ENCODE measurements at places on chromosomes 4 and X. TPM values are rescaled to one million over a fixed set of nuclear protein-coding genes. Genes with fewer than 3 reads are reported as not detected.

GLRA3 gene
- total RNA-seq = 11.1 TPM

GRCh38 chr4:15893962-15894361 lies 44.6 kb downstream of the FGFBP1 start:
- DNase-seq = no peak

NHS gene
- 12.0 TPM for total RNA-seq

GRCh38 chr4:18850867-18851266 lies 829.3 kb upstream of the LCORL start:
- no peak for DNase-seq

DNA sequence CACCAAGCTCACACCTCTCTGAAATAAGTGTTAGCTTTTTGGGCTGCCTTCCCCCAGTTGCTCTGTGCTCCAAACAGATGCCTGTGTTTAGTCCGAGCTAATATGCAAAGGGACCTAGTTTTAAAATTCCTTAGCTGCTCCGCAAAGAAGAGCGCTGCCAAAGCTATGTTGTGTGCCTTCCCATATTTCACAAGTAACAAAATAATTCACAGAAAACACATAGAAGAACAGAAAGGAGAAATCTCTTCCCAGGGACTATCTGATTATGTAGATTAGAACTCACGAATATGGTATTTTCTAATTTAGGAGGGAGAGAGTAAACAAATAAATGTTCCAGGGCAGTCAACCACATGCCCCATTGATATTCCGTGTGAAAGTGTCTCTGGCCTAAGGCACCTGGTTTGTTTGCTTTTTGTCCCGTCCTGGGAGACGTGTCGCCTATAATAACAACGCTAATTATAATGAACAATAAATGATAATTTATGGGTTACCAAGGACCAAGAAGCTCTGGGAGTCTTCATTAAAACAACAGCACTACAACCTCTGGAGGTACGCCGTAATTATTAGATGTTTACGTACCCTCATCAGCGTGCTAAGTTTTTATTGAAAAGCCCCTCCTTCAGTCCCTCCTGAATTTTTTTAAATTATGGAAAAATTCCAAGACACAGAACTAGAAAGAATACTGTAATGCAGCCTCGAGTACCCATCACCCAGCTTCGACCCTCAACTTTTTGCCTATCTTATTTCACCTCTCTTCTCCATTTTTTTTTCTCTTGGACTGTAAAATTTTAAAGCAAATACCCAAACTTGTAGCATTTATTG lies 1.2 kb upstream of the CCNG2 start:
- DNase-seq = no peak

DNA sequence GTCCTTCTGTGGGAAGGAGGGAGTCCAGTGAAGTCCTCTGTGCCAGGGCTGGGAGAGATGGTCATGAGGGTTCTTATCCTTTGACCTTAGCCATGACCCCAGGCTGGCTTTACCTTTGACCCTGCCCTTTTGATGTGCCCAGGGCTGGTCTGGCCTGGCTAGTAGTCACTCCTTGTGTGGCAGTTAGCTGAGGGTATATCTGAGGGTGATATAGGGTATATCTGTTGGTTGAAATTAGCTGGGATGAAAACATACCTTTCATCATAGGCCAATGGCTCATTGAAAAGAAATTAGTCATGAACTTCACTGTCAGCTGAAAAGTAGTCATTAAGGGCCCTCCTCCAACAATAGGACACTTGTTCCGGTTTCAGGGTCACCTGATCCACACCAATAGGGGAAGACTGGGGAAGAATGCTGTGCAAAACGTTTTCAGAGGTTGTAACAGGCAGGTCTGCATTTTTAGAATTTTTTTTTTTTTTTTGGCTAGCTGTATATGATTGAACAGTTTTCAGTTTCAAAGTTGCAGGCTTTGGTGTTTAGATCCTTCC lies 74.6 kb upstream of the STOX2 start:
- no peak for DNase-seq

GRCh38 chrX:44062840-44063239 lies 89.7 kb upstream of the NDP start:
- no peak for DNase-seq

DNA sequence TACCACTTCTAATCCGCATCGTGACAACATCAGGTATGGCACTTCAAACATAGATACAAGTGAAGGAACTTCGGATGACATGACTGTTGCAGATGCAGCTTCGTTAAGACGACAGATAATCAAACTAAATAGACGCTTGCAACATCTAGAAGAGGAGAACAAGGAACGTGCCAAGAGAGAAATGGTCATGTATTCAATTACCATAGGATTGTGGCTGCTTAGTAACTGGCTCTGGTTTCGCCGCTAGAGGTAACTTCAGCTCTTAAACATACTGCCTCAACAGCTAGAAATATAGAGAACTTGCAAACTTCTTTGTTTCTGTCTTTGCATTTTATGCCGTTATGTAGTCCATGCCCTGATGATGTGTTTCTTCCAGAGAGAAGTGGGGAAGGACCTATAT lies 530.8 kb upstream of the DIPK2B start:
- no peak for DNase-seq

GLOD5 gene
- not detected for total RNA-seq

DNA sequence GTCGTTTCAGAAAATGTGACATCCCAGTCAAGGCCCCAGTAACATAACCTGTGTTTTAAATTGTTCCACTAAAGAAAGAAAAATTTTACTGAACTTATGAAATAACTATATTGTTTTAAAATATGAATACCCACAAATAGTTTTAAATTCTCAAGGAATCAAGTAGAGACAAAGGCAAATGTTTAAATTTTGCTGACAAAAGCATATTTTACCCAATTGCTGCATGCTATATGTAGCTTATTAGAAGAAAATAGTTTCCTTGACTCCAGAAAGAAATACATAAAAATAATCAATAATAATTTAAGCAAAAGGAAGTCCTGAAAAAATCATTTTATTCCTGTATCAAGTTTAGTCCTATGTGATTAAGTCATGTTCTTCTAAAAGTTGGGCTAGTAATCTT lies 481.3 kb upstream of the ADGRL3 start:
- DNase-seq = no peak

HGFAC gene
- 3.2 TPM for total RNA-seq

ARHGAP6 gene
- total RNA-seq = 3.4 TPM

DNA sequence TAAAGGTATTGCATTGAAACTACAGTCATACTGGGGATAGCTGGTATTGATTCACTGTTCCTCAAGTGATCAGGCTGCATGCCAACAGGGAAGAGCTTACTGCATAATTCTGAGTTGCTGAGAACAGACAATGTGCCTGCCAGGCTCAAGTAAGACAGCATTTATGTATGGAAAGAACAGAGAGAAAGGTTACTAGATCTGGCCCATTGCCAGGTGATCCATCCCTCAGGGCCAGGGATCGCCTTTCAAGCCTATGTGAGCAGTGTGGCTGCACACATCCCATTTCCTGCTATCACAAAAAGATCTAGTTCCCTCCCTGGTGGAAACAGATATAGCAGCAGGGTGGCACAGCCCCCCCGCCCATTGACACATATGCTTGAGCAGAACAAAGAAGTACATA lies 254.0 kb downstream of the TMA16 start:
- DNase-seq = no peak

DNA sequence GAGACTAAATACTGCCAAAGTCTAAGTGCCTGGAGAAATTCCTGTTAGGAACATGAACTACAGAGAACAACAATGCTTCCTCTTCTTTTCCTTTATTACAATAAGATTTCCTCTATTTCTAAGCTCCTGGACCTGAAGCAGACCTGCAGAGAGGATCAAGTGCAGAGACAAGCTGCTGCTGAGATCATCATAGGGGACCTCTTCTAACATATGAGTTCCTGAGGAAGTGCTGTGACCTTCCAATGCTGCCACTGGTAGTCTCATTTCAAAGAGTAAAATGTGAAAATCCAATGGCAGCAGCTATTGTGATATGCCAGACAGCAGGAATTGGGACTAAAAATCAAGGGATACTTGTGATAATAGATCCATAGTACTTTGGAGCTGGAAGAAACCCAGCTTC lies 28.0 kb downstream of the CCNG2 start:
- no peak for DNase-seq

DNA sequence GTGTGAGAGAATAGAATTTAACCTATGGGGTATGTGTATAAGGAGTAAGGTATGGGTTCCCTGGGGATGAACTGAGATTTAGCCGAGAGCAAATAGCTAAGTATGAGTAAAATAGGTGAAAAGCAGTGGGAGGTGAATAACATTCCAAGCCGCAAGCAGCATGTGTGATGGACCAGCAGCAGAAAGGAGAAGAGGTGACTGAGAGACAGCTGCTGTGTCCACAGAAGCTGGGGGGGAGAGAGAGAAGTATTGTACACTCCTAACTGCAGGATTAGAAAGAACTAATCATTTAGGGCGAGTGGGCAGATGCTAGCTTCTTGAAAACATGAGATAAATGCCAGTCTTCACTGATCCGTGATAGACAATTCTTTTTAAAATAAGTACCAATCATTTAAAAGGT lies 296.0 kb downstream of the KLHL4 start:
- DNase-seq = no peak

IL15 gene
- total RNA-seq = 2.7 TPM

NSD2 gene
- 102 TPM for total RNA-seq

- no peak for DNase-seq
Observed at GRCh38 chr4:95066050-95066449, 308.3 kb downstream of the BMPR1B start.

- DNase-seq = no peak
Observed at GRCh38 chrX:109857584-109858228, 124.6 kb upstream of the ACSL4 start.

GRCh38 chrX:100830143-100830542 lies 10.0 kb downstream of the CSTF2 start:
- DNase-seq = no peak

DNA sequence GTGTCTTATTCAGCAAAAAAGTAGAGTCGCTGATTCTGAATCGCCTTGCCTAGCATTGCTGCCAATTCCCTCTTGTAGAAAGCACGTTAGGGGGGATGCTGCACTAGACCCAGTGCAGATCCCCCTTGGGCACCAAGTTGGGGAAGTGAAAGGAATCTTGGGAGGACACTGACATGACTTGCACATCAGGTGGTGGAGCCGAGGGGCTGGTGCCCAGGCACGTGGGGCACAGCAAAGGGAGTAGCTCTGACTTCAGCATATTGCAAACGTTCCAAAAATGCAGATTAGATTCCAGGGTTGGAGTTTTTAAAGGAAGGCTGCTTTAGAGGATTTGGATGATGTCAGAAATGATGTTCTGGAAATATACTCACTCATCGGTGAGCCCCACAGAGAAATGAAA lies 47.4 kb upstream of the GPM6B start:
- DNase-seq = no peak

CSN2 gene
- not detected for total RNA-seq

GRCh38 chrX:38954520-38954919 lies 153.3 kb downstream of the MID1IP1 start:
- no peak for DNase-seq

GRCh38 chr4:156481845-156482244 lies 489.8 kb downstream of the PDGFC start:
- DNase-seq = no peak

ADGRG2 gene
- total RNA-seq = 0.19 TPM

DNA sequence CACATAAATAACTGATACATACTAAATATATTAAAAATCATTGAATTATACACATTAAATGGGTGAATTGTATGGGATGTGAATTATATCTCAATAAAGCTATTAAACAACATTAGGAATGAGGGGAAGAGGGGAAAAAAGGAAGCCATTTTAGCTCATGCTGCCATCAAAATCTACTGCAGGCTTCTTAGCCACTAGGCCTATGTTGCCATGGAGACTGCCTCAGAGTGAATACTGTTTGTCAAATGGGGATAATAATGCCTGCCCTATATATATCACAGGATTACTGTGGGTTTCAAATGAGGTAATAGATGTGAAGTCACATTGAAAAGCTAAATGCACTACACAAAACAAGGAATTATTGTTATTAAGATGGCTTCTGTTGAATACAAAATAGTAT lies 21.2 kb downstream of the TMEM255A start:
- no peak for DNase-seq

DNA sequence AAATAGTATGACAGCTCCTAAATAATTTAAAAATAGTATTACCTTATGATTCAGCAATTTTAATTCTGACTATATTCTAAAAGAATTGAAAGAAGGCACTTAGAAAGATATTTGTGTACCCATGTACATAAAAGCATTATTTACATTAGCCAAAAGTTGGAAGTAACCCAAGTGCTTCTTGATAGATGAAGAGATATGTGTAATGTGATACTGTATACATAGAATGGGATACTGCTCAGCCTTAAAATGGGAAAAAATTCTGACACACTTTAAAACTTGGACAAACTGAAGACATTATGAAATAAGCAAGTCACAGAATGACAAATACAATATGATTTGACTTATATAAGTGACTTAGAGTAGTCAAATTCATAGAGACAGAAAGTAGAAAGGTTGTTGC lies 112.2 kb downstream of the IDS start:
- no peak for DNase-seq

DNA sequence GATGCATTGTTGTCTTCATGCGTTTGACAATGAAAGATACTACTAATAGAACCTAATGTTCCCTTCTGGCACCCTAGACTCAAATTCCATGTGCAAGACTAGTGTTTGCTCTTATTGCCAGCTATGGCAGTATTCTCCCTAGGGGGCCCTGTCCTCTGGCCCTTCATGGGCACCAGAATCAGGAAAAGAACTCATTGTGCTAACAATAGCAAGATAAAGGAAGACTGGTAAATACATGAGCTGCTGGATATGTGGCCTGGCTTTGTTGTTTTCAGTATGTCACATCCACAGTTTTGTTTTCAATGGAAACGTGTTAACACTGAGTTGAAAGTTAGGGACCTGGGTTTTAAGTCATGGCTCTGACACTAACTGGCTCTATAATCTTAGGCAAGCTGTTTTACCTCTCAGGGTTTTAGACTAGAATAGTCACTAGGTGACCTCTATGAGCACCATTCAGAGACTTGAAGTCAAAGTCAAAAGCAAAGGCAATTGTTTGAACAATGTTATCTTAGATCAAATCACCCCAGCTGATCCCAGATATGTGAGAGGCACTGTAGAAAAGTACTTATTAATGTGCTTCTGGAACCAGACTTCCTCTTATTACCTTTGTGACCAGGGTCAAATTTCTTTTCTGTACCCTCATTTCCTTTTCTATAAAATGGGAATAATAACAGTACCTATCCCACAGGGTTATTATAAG lies 253.7 kb upstream of the DIAPH2 start:
- no peak for DNase-seq

GRCh38 chr4:127204322-127204721 lies 428.4 kb upstream of the INTU start:
- DNase-seq = no peak

GRCh38 chr4:14934704-14935390 lies 67.4 kb upstream of the CPEB2 start:
- no peak for DNase-seq

Measured in dorsolateral prefrontal cortex (tissue), 122 donors.